Aorta (tissue), 5 donors: ENCODE measurements at places on chromosomes 11 and 22.

- no peak for DNase-seq
These were observed 1179.0 kb downstream of the LRRC4C start for GRCh38 chr11:40280159-40281051.

GRCh38 chr11:128658502-128658901, 35.4 kb upstream of the FLI1 start:
- no peak for DNase-seq

GRCh38 chr11:50077526-50077925, 44.9 kb downstream of the OR4C45 start:
- no peak for DNase-seq

DNA sequence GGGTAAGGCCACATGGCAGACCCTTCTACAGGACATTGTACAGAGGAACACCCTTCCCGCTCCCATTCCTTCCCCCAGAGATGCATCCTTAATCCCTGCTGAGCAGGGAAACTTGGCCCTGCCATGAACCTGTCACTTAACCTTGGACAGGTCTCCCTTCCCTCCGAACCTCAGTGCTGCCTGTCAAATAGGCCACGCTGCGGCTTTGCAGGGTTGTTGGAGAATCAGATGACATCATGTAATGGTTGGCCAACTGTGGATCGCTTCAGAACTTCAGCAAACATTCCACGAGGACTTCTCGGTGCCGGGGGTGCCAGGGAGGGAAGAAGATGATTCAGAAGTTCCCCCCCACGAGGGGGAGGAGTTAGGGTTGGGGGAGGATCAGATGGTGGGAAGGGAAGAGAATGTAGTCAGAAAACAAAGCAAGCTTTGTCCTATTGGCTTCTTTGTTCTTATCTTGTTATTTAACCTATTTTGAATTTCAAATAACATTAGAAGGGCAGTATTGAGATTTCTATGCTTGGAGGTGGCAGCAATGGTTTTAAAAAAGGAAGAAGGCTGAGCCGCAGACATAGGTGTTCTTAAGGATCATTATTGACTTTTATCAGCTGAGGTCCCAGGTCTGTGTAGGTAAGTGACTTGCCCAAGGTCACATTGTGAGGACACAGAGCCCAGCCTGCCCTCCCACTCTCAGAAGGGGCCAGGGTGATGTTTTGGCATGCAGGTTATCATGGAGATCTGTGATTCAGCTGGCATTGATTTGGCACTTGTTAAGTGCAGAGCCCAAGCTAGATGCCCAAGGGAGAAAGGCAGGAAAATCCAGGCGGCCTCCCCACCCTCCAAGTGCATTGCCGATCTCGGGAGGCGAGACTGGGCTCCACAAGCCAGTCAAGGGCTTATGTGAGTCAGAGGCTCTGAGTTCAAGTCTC, 3.1 kb downstream of the CDC42EP1 start:
- peak; percentile 88 for DNase-seq

- DNase-seq = no peak
These were observed 393.5 kb downstream of the TENM4 start for GRCh38 chr11:79047321-79047720.

- DNase-seq = peak; percentile 65
These were observed 4.9 kb downstream of the APOL3 start for GRCh38 chr22:36155702-36156101.

DNA sequence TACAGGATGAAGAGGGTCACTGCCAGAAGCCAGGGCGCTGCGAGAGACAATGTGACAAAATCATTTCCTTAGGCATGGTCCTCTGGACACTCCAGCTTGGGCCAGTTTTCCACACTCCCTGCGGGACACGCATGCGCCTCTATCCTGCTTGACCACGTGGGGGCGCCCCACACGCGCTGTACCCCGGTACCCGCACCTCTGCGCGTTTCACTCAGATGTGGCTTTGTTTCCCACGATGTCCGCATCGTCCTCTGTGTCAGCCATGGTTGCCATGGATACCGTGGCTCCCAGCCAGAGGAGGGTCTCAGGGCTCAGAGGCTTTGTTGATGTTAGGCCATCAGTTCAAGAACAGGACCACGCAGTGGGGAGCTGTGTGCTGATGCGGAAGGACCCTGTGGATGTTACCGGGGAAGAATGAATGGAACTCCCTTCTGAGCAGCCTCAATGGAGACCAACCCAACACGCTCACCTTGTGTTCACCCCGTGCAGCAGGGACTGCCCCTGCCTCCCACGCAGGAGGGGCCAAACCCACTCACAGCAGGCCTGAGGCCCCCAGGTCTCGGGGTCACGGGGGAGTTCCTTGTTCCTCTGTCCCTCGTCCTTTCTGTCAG, 101.1 kb upstream of the SLC22A12 start:
- peak; percentile 73 for DNase-seq

GRCh38 chr11:18844753-18845367, 53.3 kb upstream of the PTPN5 start:
- DNase-seq = no peak

- DNase-seq = peak; percentile 25
These were observed 64.3 kb downstream of the SMIM38 start for GRCh38 chr11:69219991-69220390.

- DNase-seq = no peak
These were observed 226.3 kb downstream of the OPCML start for GRCh38 chr11:133306019-133306418.

GRCh38 chr11:118691926-118692830, 12.7 kb upstream of the TREH start:
- DNase-seq = no peak

DNA sequence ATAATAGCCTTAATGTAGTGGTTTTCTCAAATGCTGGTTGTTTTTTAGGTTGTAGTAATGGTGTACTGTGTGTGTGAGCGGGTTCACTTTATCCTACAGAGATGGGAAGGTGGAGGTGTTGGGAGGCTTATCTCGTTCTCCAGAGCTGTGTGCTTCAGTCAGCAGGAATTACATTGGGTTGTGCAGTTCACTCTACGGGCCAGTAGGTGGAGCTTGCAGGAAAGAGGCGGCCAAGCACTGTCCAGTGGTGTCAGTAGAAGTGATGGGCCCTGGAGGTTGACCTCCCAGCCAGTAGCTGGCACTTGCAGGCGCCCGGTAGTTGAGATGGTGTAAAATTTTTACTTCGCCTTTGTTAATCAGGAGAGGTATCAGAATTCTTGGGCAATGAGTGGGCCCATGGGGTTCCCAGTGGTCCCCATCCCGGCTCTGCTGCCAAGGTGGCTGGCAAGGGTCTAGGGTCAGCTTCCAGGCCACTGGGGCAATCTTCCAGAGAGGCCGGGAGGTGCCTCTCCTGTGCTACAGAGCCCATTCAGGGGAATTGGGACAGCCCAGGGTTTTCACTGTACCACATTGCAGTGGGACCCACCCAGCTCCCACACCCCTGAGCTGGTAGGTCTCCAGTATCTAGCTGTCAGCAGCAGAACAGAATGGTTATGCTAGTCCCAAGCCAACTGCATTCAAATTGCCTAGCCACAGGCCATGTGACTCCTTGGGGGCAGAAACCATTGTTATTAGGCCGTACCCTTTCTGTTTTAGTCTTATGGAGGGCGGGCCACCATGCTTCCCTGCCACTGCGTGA, 43.9 kb downstream of the BIRC2 start:
- peak; percentile 74 for DNase-seq

GRCh38 chr11:61539006-61539405, 30.5 kb downstream of the LRRC10B start:
- no peak for DNase-seq

- no peak for DNase-seq
These were observed 84.6 kb upstream of the IZUMO1R start for GRCh38 chr11:94219771-94220170.

DNA sequence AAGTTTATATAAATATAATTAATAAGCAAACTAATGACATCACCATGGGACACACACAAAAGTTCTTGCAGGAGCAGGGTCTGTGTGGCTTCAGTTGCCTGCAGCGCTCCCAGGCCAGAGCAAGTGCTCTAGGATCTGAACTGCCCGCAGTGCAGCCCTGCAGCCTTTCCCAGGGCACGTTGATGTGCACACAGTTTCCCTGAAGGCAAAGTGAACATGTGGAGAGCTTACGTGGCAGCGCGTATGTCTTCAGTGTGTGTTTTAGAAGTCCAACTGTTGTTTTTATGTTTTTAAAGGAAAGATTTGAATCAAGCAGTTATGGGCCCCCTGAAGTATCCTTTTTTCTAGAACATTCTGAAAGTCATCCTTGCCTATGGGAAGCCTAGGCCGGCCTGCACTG, 1.2 kb upstream of the TIGD3 start:
- DNase-seq = no peak

GRCh38 chr11:37967635-37968034, 1369.6 kb upstream of the RAG2 start:
- no peak for DNase-seq

DNA sequence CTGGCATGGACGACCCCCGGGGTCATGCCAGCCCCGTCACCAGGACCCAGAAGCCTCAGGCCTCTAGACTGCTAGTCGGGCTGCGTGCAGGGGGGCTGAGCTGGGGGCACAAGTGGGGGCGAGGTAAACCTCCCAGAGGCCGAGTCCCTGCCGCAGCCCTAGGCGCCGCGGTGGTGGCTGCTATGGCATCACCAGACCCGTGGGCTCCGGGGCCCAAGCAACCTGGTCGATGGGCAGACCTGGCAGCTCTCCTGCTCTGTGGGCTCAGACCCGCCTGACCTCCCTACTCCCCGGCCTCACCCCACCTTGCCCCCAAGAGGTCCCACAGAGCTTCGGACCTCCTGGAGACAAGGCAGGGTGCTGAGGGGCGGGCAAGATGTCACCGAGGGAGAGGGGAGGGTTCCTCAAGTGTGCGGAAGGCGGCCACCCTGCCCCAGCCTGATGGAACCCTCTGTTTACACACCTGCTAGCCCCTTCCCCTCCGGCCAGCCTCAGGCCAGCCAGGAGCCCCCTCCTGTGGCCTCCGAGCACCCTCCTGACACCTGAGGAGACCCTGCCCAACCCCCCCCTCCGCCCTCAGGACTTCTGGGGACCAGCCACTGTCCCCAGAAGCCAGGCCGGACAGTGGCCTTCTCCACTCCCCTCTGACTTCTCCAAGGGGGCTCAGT, 9.4 kb downstream of the IGF2 start:
- DNase-seq = no peak

- DNase-seq = no peak
These were observed 68.7 kb downstream of the DDX10 start for GRCh38 chr11:108733479-108734116.

DNA sequence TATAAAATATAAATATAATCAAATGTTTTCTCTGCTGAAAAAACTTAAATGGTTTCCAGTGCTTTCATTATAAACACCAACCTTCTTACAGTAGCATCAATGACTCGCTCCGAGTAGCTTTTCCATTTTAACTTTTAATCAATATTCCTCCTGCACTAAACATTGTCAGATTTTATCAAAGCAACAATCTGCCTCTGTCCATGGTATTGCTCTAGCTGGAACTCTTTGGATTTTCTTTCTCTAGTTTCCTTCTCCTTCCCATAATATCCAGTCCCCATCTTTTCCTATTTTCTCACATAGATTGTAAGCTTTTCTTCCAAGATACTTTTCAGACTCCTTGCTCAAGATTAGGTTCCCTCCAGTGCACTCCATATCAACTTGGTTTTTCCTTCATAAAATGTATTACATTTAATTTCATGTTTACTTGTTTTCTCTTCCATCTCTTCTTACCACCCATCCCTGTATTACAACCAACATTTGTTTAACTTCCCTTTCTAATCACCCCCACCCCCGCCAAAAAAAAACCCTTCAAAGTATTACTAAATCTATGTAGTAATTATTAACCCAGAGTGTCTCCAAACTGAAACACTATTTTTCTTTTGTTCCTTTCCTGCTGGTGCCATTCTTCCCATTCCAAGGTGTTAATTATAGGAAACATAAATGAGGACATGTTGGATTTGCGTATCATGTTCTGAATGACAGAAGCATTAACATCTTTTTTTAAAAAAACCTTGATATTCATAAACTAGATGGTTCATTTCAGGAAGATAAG, 716.5 kb downstream of the NELL1 start:
- DNase-seq = no peak

- DNase-seq = no peak
These were observed 6.9 kb downstream of the LDHC start for GRCh38 chr11:18419040-18419439.

GRCh38 chr11:114348200-114349191, 51.8 kb downstream of the C11orf71 start:
- DNase-seq = no peak

DNA sequence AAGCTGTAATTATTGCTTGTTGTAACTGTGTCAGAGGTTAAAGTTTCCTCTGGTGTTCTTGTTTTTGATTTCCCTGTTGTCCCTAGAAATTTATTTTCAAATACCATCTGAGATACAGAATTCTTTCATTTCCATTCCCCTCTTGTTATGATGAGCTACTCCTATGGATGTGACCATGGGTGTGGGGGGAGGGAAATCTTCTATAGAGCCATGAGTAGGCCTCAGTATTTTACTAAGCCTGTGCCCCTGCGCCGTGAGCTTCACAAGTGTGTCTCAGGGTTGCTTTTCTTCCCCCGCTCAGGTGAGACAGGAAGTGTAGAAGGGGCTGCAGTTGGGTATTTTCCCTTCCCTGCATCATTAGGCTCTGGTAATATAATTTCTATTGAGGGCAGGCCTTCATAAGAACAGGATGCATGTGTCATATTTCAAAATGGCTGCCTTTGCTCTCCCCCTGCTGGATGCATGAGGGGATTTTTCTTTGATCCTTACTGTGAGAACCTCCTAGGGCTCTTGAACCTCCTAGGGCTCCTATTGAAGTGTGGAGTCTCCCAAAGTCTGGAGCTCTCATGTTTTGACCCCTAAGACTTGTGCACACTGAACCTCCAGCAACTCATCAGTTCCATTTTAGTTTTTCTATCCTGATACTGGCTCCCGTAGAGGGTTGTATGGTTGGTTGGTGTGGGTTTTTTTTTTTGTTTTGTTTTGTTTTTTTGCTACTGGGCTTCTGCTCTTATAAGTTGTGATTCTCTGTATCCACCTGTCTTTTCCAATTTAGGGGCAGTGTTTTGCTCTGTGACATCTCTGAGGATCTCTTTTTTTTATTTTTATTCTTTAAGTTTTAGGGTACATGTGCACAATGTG, 658.2 kb downstream of the NTM start:
- DNase-seq = no peak

DNA sequence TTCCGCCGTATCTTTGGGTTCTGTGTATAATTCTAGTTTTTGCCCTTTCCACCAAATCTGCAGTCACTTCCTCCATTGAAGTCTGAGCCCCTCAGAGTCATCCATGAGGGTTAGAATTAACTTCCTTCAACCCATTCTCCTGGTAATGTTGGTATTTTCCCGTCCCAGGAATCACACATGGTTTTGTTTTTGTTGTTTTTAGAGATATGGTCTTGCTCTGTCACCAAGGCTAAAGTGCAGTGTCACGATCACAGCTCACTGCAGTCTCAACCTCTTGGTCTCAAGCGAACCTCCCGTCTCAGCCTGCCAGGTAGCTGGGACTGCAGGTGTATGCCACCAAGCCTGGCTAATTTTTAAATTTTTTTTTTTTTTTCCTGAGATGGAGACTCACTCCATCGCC, 18.7 kb downstream of the ZBED4 start:
- DNase-seq = no peak
